ELF-1 (cell line): ENCODE measurements at places on chromosomes 2 and 18.
A peak's percentile ranks its signal among the peaks of the same experiment; 100 is the strongest.

- DNase-seq, result no peak
These were observed 20.5 kb downstream of the SPIRE1 start for GRCh38 chr18:12637393-12637792.

GRCh38 chr18:36636237-36636817, 192.5 kb downstream of the TPGS2 start:
- DNase-seq, result no peak

GRCh38 chr2:207724113-207724512, 12.7 kb downstream of the CCNYL1 start:
- DNase-seq, result no peak

- DNase-seq, result no peak
These were observed 274.5 kb downstream of the MYCN start for GRCh38 chr2:16214861-16215260.

DNA sequence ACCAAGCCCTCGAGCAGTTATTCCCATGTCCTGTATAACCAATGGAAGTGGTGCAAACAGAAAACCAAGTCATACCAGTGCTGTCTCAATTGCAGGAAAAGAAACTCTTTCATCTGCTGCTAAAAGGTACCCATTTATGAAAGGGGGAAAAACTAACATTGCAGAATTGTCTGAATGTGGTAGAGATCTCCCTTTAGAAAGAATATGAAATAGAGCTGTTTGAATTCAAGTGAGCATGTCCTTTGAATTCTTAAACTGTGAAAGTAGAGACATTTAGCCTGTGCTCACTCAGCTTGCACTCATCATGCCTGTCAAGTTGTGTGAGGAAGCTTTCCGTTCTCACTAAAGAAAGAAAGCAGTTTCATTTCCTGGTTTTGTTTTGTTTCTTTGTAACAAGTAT, 87.4 kb downstream of the EML4 start:
- no peak for DNase-seq

GRCh38 chr2:211620986-211621385, 917.6 kb downstream of the ERBB4 start:
- no peak for DNase-seq

DNA sequence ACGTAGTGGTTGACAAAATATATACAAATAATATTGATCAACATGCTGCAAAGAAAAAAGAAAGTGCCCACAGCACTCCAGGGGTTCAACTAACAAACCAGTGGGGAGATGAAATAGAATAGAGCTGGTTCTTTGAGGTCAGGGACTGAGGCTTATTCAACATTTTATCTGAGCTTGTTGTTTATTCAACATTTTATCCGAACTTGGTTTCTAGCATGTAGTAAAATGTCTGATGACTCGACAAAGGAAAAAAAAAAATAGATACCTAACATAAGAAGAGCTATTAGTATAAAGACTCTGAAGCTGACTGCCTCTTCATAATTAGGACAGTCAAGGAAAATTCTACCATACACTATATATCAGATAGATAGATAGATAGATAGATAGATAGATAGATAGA, 440.9 kb downstream of the NRXN1 start:
- no peak for DNase-seq

- DNase-seq, result peak; percentile 36
These were observed 20.6 kb downstream of the FIGN start for GRCh38 chr2:163715199-163715598.

DNA sequence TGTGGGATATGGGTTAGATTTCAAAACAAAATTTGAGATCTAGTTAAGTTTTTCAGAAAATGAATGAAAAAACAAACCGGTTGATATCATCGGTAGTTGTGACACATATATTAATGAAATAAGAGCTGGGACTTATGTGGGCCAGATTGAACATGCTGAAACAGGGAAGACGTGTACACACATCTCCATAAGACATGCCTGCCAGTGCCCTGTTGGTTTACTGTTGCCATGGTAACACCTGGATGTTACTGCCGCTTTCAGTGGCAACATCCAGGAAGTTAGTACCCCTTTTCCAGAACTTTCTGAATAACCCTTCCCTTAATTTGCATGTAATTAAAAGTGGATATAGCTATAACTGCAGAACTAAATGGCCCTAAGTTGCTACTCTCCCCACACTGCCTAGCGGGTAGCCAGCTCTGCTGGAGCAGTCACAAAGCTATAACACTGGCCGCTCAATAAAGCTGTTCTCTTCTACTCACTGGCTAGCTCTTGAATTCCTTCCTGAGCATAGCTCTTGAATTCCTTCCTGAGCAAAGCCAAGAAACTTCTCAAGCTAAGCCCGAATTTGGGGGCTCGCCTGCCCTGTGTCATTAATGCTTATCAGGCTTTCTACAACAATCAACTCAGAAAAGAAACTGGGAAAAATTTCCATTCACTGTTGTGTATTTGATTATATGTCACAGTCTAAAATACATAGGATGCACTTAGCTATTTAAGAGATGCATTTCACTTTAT, 776.3 kb upstream of the CDH7 start:
- DNase-seq, result no peak

DNA sequence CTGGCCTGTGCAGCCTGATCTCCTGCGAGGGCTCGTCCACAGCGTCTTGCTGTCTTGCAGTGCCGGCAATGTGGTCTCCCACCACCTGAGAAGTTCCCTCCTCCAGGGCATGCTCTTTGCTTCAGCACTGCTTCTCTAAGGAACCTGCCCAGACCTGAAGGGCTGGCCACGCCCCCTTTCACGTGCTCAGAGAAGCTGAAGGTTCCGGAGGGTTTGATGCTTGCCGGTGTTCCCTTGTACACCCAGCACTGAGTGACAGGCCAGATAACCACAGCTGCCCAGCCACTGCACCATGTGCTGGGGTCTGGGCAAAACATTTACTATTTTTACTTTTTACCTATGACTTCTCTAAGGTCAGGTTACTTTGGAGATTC, 1.7 kb upstream of the POLR2D start:
- DNase-seq, result peak; percentile 96

DNA sequence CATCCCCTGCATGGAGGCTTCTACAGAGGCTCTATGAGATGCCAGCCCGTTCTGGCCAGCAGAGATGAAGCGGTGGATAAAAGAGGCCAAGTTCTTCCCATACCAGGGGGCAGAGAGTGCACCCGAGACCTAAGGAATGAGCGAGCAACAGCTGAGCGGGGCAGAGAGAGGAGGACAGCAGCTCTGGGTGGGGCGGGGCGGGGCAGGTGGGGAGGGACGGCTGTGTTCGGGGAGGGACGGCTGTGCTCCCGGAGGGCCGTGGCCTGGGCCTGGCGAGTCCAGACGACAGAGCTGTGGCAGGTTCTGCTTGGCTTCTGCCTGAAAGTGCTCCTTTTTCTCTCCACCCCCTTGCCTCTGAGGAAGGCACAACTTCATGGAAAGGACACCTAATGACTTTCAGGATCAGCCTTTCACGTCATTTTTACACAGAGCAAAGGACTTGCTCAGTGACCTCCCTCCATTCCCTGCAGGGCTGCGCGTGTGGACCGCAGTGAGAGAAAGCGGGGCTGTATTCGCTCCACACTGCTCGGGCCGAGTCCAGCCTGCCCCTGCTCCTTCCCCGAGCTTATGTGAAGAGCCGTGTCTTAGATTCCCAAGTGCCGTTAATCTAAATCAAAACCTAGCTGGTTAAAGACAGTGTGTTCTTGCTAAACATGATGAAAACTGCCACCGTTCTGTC, 232.9 kb downstream of the HDAC4 start:
- DNase-seq, result peak; percentile 16
